ENCODE measurements at places on chromosomes 16 and 17.
A peak's percentile ranks its signal among the peaks of the same experiment; 100 is the strongest.

GRCh38 chr16:46918905-46919792 is 35.0 kb downstream of the GPT2 start:
- DNase-seq: no peak

GRCh38 chr17:10993126-10993525 is 155.2 kb upstream of the PIRT start:
- no peak for DNase-seq

DNA sequence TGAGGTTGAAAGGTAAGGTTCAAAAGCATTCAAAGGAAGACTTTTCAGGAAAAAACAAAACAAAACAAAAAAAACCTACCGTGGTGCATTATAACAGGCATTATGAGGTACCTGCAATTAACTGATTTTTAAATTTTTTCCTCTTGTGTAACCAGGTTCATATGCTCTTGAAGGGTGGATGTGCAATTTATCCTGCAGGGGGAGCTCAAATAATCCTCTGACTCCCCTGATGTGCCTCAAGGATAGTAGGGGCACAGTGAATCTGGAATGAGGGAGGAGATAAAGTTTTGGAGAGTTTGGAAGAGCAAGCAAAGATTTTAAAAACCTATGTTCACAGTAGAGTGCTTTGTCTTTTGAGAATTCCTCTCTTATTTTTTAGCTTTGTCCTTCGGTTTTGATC is 1349.4 kb downstream of the CDH8 start:
- no peak for DNase-seq

DNA sequence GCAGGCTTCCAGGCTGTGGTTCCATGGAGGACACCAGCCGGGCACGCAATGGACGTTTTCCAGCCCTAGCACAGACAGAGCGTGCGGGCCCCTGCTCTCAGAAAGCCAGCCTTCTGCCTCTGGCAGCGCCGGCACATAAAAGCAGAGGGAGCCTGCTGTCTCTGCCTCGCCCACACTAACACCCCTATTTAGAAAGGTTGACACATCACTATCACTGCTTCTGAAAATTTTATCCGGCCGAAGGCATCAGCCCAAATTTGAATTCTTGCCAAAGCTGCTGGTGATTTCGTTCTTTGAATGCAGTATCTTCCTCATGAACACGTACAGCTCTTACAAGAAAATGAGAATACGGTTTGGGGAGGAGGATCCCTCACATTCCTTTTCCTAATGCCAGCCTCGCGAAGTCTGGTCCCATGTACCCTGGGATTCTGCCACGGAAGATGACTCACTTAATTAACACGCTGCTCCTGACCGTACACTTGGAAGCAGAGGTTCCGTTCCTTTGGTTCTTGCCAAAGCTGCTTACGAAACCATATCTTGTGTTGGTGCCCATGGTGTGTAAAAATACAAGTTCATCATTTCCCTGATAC is 1.3 kb upstream of the RAB11FIP3 start:
- peak; percentile 96 for DNase-seq

- no peak for DNase-seq
Observed at GRCh38 chr16:9816644-9817043, 365.6 kb downstream of the GRIN2A start.

GRCh38 chr17:61216066-61216465 is 183.6 kb upstream of the TBX2 start:
- DNase-seq: no peak
